ENCODE measurements at places on chromosomes 12 and 14. TPM values are rescaled to one million over a fixed set of nuclear protein-coding genes. Genes with fewer than 3 reads are reported as not detected.

Gene KLHDC1
- total RNA-seq: 3.4 TPM

Gene RPL36AL
- 195 TPM for total RNA-seq

Gene NGB
- not detected for total RNA-seq

Gene NINJ2
- 1.0 TPM for total RNA-seq

Gene SERPINA3
- total RNA-seq: 9.7 TPM

Gene TMEM119
- total RNA-seq: 3.9 TPM

Gene TMED8
- 14.8 TPM for total RNA-seq

Gene CNTN1
- total RNA-seq: 1.8 TPM

Gene STAT2
- 229 TPM for total RNA-seq

Gene TMEM116
- 9.4 TPM for total RNA-seq

Gene DTX1
- 0.03 TPM for total RNA-seq

Gene GARIN6
- total RNA-seq: not detected

Gene TARBP2
- 32.9 TPM for total RNA-seq

Gene LRRK2
- total RNA-seq: 12.3 TPM

Gene ADAM21
- 0.86 TPM for total RNA-seq

Data from smooth muscle cell of the pulmonary artery (primary cell).